ENCODE measurements at places on chromosomes 12 and 14. TPM values are rescaled to one million over a fixed set of nuclear protein-coding genes. Genes with fewer than 3 reads are reported as not detected.

The SYT10 gene
- total RNA-seq, result 0.34 TPM

The PRB2 gene
- total RNA-seq, result not detected

The TAS2R8 gene
- not detected for total RNA-seq

The RPL6 gene
- total RNA-seq, result 894 TPM

The RBMS2 gene
- 47.8 TPM for total RNA-seq

The VWF gene
- total RNA-seq, result 72.9 TPM

The PTPN6 gene
- 51.7 TPM for total RNA-seq

The NAB2 gene
- total RNA-seq, result 3.9 TPM

The CLEC2B gene
- total RNA-seq, result 7.3 TPM

The FAM181A gene
- total RNA-seq, result not detected

The CBLN3 gene
- total RNA-seq, result 2.2 TPM

The RIPK3 gene
- 71.7 TPM for total RNA-seq

The MNAT1 gene
- total RNA-seq, result 13.4 TPM

The PIWIL1 gene
- not detected for total RNA-seq

The C14orf39 gene
- not detected for total RNA-seq

The KRT82 gene
- not detected for total RNA-seq

The ABCD2 gene
- total RNA-seq, result 0.52 TPM

The ZNF219 gene
- total RNA-seq, result 103 TPM

The CPNE6 gene
- 0.14 TPM for total RNA-seq

The C12orf43 gene
- 7.6 TPM for total RNA-seq

The TMEM229B gene
- total RNA-seq, result 10.8 TPM

The CBX5 gene
- total RNA-seq, result 56.9 TPM

The DAO gene
- 4.8 TPM for total RNA-seq

The SUDS3 gene
- total RNA-seq, result 50.9 TPM

The MYF5 gene
- not detected for total RNA-seq

The THTPA gene
- total RNA-seq, result 17.4 TPM

The ASCL4 gene
- total RNA-seq, result not detected

The PRR4 gene
- 0.79 TPM for total RNA-seq

The CLEC2A gene
- not detected for total RNA-seq

The SLC38A6 gene
- total RNA-seq, result 7.4 TPM

The ANO2 gene
- total RNA-seq, result 3.1 TPM

The RPS26 gene
- 34.5 TPM for total RNA-seq

The TBX5 gene
- not detected for total RNA-seq

The GAS2L3 gene
- 24.0 TPM for total RNA-seq

The ACOT4 gene
- total RNA-seq, result 3.1 TPM

The LRIG3 gene
- total RNA-seq, result 90.0 TPM

The INSM2 gene
- not detected for total RNA-seq

The POMT2 gene
- 28.5 TPM for total RNA-seq

The RNASE3 gene
- not detected for total RNA-seq

The TTC9 gene
- total RNA-seq, result 0.54 TPM

The TAOK3 gene
- 49.5 TPM for total RNA-seq

The KRT77 gene
- not detected for total RNA-seq

The ZC2HC1C gene
- 4.8 TPM for total RNA-seq

The NFATC4 gene
- total RNA-seq, result 112 TPM

The SERPINA9 gene
- not detected for total RNA-seq

The PMCH gene
- total RNA-seq, result not detected

The LTB4R2 gene
- total RNA-seq, result 6.3 TPM

The MRPL42 gene
- 62.4 TPM for total RNA-seq

The CD27 gene
- total RNA-seq, result 5.3 TPM

The ACTR6 gene
- total RNA-seq, result 26.5 TPM

The C12orf54 gene
- not detected for total RNA-seq

The AQP2 gene
- not detected for total RNA-seq

The TM9SF1 gene
- total RNA-seq, result 47.1 TPM

The KRT71 gene
- total RNA-seq, result not detected

The KRT74 gene
- total RNA-seq, result not detected

The PLEKHD1 gene
- total RNA-seq, result 0.06 TPM

The CATSPERB gene
- total RNA-seq, result 7.0 TPM

The KLRC3 gene
- 0.54 TPM for total RNA-seq

The VRK1 gene
- 19.8 TPM for total RNA-seq
